Stimulated activated CD4-positive, alpha-beta T cell treated with anti-CD3 and anti-CD28 coated beads, TNF-alpha, amount 100 ng/mL, for 1 hour (primary cell): ENCODE measurements at places on chromosomes 3 and 15.

GRCh38 chr15:26166429-26166828, 303.3 kb upstream of the ATP10A start:
- no peak for DNase-seq

GRCh38 chr15:53129121-53129904, 339.2 kb upstream of the ONECUT1 start:
- no peak for DNase-seq

- DNase-seq, result no peak
These were observed 113.8 kb upstream of the TGFBR2 start for GRCh38 chr3:30492322-30493192.

- no peak for DNase-seq
These were observed 18.8 kb downstream of the CA12 start for GRCh38 chr15:63362885-63363284.

DNA sequence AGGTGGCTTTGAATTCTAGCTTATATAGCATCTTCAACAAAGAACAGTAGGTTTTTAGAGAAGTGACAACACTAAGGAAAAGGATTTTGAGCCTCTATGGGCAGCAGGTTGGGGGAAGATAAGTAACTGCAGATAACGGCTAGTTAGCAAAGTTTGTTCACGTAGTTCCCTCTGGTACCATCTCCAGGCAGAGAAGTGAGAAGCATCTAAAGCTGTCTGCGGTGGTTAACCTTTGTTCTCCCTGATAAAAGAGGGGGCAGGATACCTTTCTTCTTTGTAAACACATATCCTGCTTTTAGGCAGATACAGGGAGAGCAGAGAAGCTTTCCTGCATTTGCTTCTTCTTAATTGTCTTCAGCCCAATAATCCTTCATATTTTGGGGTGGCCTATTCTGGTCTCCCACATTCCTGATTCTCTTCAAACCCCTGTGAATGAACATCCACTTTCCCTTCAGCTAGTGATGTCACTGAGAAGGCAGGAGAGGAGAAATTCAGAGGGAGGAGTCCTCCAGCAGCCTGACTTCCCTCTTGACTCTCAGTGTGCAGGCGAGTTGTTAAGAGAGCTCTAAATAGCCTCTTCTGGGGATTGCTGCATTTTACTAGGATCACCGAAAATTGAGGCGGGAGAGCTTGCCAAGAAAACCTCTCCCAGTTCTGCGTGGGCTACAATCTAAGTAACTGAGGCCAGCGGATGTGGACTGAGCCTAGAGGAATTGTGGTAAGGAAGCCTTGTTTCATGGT, 393.7 kb upstream of the C2CD4B start:
- DNase-seq, result no peak

- DNase-seq, result no peak
These were observed 73.2 kb downstream of the TBC1D2B start for GRCh38 chr15:78004222-78004727.

- DNase-seq, result no peak
These were observed 74.7 kb upstream of the THBS1 start for GRCh38 chr15:39506146-39506545.

DNA sequence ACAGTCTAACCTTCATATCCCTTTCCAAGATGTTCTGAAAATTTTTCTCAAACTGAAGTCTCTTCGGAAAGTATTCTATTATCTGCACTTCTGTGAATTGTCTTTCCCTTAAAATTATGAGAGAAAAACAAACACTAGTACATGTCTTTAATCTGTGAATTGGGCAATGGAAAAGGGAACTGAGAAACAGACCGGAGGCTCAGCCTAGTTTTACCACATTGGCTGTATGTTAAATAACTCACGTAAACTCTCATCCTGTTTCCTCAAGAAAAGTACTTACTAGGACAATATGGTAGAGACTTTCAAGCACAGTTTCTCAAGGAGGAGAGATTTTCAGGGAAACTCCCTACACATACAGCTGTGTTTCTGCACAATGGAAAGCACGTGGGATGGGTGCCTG, 982.2 kb upstream of the SEMA6D start:
- no peak for DNase-seq

DNA sequence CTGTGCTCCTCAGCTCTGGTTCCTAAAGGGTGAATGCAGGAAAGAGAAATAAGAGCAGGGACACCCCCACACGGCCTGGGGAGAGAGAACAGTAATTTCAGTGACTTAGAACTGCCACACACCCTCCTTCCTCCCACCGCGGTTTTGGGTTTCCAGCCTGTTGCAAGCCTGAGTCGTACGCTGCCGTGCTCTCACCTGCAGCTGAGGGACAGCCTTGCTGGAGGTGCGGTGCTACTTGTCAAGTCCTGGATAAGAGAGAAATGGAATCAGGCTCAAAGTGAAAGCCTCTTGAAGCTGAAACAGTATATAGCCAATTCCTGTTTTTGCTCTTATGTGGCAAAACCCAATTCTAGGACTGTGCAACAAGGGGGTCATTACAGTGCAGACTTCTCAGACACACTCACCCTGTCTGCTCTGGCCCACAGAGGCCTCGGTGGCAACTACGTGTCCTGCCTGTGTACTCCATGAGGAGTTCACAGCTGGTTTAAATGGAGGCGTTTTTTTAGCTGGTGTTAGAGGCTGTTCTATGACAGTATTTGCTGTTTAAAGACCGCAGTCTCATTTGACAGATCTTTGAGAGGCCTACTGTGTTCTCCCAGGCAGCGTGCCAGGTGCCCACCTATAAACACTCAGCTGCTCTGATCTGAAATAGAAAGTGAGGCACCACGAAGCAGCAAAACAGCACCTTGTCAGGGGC, 42.9 kb downstream of the TBC1D2B start:
- DNase-seq, result peak; percentile 54

DNA sequence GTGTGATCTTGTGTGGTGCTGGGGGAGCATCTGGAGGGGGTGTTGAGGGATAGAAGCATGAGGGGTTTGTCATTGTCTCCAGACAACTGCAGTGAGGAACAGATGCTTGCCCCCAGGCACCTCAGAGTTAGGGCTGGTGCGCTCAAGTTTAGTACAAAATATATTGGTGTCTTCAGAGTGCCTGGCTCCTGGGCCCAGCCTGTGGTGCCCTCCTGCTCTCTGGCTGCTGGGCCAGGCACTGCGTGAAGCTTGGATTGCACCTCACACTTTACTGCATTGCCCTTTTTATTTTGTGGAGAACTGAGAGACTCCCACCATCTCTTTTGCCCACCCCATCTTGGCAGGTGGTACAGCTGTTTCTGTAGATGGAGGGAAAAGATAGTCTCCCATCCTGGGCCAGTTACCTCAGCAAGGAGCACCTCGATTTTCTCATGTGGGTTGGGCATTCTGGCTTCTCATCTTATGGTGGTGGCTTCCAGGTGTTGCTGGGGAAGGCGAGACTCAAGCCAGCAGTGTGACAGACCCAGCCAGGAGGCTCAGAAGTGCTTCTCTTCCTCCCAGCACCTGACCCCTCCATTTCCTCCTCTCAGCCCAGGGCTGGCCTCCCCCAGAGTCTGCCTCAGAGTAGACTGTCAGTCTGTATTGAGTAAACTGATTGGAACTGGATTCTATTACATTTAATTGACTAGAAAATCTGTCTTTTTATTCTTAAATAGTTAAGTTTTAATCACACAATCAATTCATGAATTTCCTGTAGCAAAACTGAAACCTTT, 140.5 kb downstream of the DNAJB8 start:
- DNase-seq, result no peak

GRCh38 chr3:58349792-58350626, 17.3 kb downstream of the PXK start:
- no peak for DNase-seq

- no peak for DNase-seq
These were observed 305.0 kb upstream of the TPM1 start for GRCh38 chr15:62737551-62737950.

DNA sequence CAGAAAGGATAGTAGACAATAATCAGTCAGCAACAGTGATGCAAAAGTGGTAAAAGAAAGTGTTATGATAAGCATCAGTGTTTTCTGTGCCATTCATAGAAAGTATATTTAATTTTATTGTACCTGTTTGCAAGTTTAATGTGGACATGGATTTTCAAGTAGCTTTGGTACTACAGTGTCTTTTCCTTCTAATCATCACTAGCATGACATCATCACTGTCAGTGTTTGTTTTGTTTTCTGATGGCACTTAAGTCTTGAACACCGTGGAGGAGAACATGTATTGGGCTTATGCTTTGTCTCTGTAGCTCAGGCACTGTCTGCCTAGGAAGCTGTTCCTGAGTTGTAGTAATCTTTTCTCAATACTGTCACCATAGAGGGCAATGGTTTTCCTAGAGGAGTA, 41.9 kb downstream of the SETD5 start:
- no peak for DNase-seq

GRCh38 chr15:53586799-53587198, 172.7 kb downstream of the WDR72 start:
- DNase-seq, result no peak

DNA sequence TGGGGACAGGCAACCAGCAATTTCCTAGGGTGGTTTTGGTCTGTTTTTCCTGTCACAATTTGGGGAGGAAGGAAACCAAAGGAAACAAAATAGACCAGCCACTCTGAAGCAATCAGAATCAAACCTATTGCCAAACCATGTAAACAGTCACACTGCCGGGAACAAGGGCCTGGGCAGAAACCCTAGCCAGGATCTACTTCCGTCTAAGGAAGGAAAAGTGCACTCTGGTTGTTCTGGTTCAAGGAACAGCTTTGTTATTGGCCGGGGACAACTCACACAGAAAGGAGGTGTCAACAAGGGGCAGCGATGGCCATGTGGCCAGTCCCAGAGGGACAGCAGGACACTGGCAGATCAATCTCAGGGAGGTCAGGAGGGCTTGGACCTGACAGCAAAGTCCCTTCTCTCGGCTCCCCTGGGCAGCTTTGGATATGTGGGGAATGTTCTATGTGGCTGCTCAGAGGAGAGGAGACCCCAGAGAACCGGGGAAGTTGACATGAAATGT, 17.5 kb upstream of the RAD18 start:
- no peak for DNase-seq

- no peak for DNase-seq
These were observed at the start of gene SLITRK3 for GRCh38 chr3:165195640-165196576. TSS of gene SLITRK3 (minus strand) at chr3:165196384. CDS start at chr3:165190830, 5,554 bp downstream.

DNA sequence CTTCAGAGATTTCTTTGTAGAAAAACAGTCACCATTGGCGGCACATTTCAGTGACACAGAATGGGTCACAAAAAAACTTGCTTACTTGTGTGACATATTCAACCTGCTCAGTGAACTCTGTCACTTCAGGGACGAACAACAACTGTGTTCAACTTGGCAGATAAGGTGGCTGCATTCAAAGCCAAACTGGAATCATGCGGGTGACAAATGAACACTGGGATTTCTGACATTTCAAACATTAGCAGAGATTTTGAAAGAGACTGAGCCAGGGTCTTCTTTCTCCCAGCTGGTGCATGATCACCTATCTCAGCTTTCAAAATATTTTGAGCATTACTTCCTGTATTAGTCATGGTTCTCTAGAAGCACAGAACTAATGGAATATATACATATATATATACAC, 1.9 kb upstream of the EID1 start:
- DNase-seq, result no peak

DNA sequence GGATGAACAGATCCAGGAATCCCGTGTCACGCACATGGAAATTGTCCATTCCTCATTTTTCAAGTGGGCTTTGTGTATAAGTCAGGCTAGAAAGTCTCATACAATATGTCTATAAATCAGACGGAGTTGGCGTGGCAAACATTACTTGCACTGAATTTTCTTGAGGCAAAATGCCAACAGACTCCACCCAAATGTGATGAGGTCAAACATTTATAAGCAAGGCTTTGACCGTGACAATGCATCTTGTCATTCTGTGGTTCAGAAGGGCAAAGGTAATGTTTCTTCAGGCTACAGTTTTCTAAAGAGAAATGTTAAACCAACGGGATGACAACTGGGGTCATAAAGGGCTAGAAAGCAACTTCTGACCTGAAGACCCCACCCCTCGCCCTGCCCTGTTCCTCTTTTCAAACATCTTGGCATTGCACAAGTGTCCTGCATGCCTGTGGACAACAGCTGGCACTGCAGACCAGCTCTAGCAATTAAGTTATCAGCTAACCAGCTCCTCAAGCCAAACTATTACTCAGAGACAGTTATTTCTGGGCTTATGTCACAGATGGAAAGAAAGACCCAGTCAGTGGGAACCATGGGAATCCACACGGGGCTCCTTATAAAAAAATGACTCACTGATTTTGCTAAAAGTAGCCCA, 36.5 kb upstream of the SPTBN5 start:
- no peak for DNase-seq

DNA sequence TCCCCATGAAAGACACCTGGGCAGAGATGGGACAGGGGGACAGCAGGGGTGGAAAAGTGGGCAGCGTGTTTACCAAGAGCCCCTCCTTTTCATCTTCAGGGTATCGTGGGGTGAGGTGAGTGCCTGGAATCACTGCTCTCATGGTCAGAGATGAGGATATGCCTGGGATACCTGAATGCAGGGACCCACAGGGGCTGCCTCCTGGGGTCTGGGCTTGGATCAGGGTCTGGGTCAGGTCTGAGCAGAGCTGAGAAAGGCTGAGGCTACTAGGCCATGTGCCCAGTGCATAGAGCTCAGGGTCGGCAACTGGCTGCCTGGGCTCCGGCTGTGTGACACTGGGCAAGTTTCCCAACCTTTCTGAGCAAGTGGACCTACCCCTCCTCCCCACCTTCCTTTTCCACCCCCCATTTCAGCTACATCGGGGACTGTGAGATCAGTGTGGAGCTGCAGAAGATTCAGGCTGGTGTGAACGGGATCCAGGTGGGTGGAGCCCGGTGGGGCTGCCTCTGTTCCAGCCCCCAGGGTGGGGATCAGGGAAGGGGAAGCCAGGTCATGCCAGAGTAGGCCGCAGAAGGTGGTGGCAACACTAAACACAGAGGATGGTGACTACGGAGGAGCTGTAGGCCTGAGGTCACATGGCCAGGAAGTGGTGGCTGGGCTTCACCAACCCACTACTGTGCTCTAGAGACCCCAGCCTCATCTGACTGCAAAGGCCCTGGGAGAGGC, 24.5 kb downstream of the ESYT3 start:
- no peak for DNase-seq

- DNase-seq, result no peak
These were observed 298.9 kb upstream of the CBLB start for GRCh38 chr3:106167728-106168127.

- DNase-seq, result no peak
These were observed 54.0 kb downstream of the B3GNT5 start for GRCh38 chr3:183306798-183307671.

- no peak for DNase-seq
These were observed 11.5 kb downstream of the MUC4 start for GRCh38 chr3:195800240-195800639.

GRCh38 chr3:134453631-134454030, 32.2 kb downstream of the ANAPC13 start:
- DNase-seq, result no peak

DNA sequence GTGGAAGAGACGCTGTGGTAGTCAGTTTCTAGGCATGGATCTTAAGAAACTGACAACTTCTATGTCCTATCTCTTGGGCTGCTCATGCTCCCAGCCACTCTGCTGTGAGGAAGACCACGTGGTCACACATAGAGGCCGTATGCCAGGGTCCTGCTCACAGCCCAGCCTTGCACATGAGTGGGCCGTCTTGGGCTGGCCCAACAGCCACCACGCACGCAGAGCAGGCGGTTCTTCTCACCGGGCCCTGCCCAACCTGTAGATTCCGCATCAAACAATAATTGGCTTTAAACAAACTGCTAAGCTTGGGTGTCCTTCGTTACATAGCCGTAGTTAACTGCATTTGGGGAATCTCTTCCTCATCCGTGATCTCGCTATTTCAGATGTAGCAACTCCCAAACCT, 26.0 kb downstream of the SLC41A3 start:
- DNase-seq, result no peak

- DNase-seq, result no peak
These were observed 1.6 kb upstream of the NTRK3 start for GRCh38 chr15:88258093-88258641.
